Nephron progenitor cell (in vitro differentiated cells): ENCODE measurements at places on chromosomes 16 and 17.

DNA sequence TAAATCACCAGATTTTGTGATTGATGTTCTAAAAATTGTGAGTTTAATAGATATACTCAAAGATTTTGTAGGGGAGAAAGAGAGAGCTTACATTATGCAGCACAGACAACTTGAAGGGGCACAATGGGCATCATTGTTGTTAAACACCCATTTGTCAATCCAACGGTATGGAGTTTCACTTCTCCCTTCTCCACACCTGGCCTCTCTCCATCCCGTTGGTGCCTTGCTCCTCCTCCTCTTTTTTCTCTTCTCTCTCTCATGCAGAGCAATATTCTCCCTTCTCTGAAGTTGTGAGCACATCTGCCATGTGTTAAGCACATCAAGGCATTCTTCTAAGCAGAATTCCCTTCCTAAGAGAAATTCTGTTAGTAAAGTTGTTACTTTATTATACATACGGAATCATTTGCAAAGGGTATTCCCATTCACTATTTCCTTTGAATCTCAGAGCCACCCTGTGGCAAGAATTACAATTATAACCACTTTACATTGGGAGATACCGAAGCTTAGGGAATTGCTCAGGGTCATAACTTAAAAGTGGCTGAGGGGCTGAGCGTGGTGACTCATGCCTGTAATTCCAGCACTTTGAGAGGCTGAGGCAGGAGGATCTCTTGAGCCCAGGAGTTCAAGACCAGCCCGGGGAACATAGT, 40.5 kb upstream of the SKAP1 start:
- no peak overlapping the region for H3K27ac ChIP-seq
- no peak overlapping the region for H3K4me3 ChIP-seq
- H3K27me3 ChIP-seq = peaks cover 17% of the 10 kb centered on the region
- no peak for DNase-seq
- peaks cover 71% of the 10 kb centered on the region for H3K4me1 ChIP-seq

GRCh38 chr17:60481604-60482003, 44.4 kb downstream of the APPBP2 start:
- H3K27me3 ChIP-seq = peaks cover 6% of the 10 kb centered on the region
- no peaks in the 10 kb centered on the region for H3K4me1 ChIP-seq
- H3K27ac ChIP-seq = no peak overlapping the region

- H3K4me1 ChIP-seq = peaks cover 25% of the 10 kb centered on the region
- H3K27me3 ChIP-seq = peaks cover 10% of the 10 kb centered on the region
- no peak overlapping the region for H3K27ac ChIP-seq
- no peak overlapping the region for H3K4me3 ChIP-seq
- no peak for DNase-seq
These were observed 74.5 kb downstream of the ERCC4 start for GRCh38 chr16:13994239-13995106.

DNA sequence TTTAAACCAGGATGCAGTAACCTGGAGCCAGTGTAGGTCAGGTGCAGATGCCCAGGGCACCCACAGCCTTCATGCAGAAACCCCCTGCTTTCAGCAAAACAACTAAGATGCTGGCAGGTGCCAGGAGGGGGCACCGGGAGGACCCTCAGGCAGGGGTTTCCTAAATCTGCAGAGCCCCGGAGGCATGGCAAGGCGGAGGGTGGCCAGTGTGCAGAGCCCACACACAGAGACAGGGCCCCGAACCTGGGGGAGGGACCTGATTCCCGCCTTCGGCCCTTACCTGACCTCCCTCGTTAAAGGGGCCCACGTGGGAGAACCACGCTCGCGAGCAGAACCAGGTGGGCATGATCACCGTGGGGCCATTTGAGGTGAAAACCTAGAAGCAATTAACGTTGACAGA, 114.0 kb upstream of the METRNL start:
- no peak overlapping the region for H3K4me3 ChIP-seq
- H3K27me3 ChIP-seq = peaks cover 8% of the 10 kb centered on the region
- H3K36me3 ChIP-seq = peaks cover 6% of the 10 kb centered on the region
- peaks cover 20% of the 10 kb centered on the region for H3K4me1 ChIP-seq
- H3K27ac ChIP-seq = no peak overlapping the region

GRCh38 chr17:30344283-30345088, 10.6 kb upstream of the TMIGD1 start:
- H3K27ac ChIP-seq = peak overlapping the region; percentile 96
- peaks cover 10% of the 10 kb centered on the region for H3K27me3 ChIP-seq
- no peak for DNase-seq
- peaks cover 49% of the 10 kb centered on the region for H3K4me1 ChIP-seq
- H3K36me3 ChIP-seq = no peaks in the 10 kb centered on the region
